CD4-positive, alpha-beta T cell treated with Interleukin-15 for 4 hours (primary cell): ENCODE measurements at places on chromosomes 2 and 18.

- peak; percentile 70 for DNase-seq
Observed at GRCh38 chr2:131154071-131154531, 49.0 kb downstream of the PLEKHB2 start.

GRCh38 chr18:35030277-35030989 lies 10.8 kb upstream of the MAPRE2 start:
- peak; percentile 35 for DNase-seq

GRCh38 chr2:142325870-142326269 lies 195.1 kb upstream of the LRP1B start:
- DNase-seq, result no peak

GRCh38 chr2:48292393-48292792 lies 237.6 kb upstream of the STON1 start:
- DNase-seq, result no peak

GRCh38 chr2:158312981-158313380 lies 143.6 kb downstream of the CCDC148 start:
- no peak for DNase-seq

GRCh38 chr2:235320326-235320725 lies 173.5 kb upstream of the AGAP1 start:
- DNase-seq, result no peak

GRCh38 chr2:187783446-187783845 lies 229.2 kb upstream of the TFPI start:
- no peak for DNase-seq

DNA sequence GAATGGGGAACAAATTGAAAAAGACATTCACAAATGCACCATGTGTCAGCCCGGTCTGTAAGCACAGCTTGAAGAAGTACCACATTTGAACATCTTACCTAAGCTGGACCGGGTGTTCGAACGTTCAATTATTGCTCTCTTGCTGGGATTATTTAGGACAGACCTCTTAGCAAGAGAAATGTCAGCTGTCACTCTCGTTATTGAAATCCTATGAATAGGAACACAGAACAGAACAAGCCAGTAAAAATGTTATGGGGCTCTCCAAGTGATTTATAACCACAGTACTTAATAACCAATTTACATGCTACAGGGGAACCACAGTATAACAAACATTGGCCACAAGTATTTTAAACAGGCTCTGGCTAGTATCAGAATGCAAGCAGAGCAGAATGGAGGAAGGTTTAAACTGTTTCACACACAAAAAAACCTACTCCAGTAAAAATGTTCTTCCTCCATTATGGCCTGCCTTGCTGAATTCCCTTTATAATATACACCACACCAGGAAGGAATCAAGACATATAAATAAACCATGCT lies 32.5 kb upstream of the ARL5A start:
- no peak for DNase-seq

- DNase-seq, result no peak
Observed at GRCh38 chr2:33130054-33130447, 183.3 kb downstream of the LTBP1 start.

DNA sequence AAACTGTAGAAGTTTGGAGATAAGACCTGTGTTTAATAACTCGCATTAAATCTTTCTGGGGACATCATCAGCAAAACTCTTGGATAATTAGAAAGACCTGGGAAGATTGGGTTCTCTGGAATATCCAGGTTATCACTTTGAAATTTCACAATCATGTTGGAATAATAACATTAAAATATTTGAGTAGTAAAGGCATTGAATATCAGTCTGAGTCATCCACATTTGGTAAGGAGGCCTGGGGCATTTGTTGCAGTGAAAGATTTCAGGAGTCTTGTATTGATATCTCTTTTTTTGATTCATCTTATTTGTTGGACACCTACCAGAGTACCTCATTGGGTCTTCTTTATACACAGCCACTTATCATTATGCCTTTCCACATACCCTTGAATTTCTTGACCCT lies 95.9 kb downstream of the EPB41L5 start:
- no peak for DNase-seq

- no peak for DNase-seq
Observed at GRCh38 chr2:7612969-7613368, 695.8 kb downstream of the RNF144A start.

GRCh38 chr18:4581966-4582365 lies 126.9 kb upstream of the DLGAP1 start:
- no peak for DNase-seq

DNA sequence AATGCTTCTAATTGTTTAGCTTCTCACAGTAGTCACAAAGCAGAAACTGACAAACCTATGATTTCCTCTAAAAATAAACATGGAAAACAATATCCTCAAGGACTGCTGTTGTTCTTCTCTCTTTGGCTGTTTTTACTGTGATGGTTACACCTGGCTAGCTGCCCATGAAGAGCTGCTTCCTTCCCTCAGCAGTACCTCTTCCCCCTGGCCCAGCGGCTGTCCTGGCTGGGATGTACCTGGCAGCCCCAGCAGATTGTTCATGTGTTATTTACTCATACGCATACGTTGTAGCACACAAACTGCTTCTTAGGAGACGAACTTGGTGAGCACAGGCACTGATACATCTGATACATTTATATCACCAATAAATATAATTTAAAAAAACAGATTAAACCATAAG lies 27.4 kb downstream of the NEMP2 start:
- DNase-seq, result no peak

GRCh38 chr2:128369108-128369555 lies 50.5 kb upstream of the HS6ST1 start:
- DNase-seq, result no peak

DNA sequence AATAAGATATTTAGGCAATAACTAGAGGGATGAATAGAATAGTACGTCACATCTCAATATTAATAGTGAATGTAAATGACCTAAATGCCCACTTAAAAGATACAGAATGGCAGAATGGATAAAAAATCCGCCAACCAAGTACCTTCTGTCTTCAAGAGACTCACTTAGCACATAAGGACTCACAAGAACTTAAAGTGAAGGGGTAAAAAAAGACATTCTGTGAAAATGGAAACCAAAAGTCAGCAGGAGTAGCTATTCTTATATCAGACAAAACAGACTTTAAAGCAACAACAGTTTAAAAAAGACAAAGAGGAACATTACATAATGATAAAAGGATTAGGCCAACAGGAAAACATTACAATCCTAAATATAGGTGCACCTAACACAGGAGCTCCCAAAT lies 56.7 kb upstream of the DSC1 start:
- no peak for DNase-seq

DNA sequence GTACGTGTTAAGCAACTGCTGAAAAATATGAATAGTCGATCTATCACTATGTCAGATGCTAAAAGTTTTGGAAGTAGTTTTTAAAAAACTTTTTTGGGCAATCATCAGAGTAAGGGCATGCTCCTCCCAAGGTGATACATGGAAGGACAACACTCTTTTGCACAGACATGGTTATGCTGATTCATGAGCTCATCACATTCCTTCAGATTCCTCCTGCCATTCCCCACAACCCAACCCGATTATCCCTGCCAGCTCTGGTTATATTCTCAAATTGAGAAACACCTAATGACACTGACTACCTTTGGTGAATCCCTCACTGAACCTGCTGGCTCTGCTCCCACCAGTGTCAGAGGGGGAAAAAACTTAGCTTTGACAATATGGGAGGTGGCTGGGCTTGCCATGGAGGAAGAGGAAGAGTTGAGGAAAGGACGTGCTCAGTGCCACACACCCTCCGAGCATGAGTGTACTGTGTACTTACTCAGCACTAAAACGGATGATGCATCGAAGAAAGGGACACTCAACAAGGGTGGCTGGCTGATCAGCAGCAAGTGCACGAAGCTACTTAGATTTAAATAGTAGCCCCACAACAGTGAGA lies 83.9 kb upstream of the RNU4ATAC start:
- DNase-seq, result no peak

- no peak for DNase-seq
Observed at GRCh38 chr2:37283207-37283606, 41.4 kb downstream of the PRKD3 start.

- no peak for DNase-seq
Observed at GRCh38 chr2:234974501-234975385, 22.9 kb downstream of the SH3BP4 start.

DNA sequence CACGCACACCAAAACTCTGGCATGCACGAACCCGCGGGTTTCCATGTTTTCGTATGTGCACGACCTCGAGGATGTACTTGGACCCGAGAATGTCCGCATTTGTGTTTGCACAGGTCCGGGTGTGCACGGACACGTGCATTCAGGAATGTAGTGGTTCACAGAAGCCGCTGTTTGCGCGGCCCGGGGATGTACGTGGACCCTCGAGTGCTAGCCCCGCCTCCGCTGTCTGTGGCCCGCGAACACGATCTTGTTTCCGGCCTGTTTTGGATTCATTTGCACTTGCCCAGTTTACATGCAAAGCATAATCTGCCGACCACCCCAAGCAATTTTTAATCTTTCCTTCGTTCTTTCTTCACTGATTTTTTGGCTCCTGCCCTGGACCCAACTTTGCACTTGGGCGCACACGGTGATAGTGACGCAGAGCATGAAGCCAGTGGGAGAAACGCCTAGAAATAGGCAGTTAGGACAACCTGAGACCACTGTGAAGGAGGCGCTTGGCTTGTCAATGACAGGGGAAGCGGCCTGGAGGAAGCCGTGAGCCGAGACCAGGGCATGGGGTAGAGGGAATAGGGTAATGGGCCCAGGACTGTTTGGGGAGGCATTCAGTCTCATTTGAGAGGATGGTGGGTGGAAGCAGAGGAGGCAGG lies 45.4 kb upstream of the PTMA start:
- no peak for DNase-seq

DNA sequence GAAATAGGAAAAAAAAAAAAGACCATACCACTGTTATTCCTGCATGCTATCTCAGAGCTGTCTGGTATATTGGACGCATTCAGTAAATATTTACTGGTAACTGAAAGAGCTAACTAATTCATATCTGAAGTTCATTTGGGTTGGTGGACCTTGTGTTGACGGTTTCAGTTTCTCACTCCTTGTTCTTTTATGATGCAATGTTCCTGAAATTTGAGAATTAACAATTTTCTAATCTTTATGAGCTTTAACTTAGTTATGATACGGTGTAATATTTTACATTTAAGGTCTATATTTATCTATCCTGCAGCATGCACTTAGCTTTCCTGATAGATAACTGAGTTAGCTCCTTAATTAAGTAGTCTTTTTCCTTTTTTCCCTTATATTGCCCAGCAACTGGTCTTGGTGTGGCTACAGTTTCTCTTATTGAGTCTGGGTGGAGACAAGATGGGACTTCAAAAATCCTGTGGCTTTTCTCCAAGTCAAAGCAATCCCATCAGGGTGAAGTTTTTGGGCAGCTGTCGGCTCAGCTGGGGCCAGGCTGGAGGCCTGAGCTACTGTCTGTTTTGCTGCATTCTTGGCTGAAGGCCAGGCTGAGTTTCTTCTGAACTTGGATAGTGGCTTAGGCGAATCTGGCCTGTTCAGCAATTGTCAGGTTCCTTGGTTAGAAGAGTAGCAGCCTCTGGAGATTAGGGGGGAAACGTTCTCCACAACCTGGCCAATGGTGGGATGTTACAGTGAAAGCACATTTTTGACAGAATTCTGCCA lies 78.4 kb upstream of the MEX3C start:
- no peak for DNase-seq

DNA sequence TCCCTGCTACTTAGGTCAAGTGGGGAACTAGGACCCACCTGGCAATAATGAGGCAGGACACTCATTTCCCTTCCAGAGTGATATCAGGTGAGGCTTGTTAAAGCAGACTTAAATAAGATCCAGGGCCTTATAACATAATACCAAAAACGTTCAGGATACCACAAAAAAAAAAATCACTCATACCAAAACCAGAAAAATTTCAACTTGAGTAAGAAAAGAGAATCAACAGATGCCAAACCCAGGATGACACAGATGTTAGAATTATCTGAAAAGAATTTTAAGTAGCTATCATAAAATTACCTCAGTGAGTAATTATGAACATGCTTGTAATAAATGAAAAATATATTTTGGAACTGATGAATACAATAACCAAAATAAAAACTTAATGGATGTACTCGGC lies 255.6 kb upstream of the OSR1 start:
- no peak for DNase-seq

GRCh38 chr2:6545336-6545735 lies 320.4 kb downstream of the CMPK2 start:
- DNase-seq, result no peak

GRCh38 chr18:644395-645004 lies 13.0 kb upstream of the TYMS start:
- DNase-seq, result no peak

GRCh38 chr2:37098416-37099118 lies 14.2 kb downstream of the GPATCH11 start:
- DNase-seq, result no peak

DNA sequence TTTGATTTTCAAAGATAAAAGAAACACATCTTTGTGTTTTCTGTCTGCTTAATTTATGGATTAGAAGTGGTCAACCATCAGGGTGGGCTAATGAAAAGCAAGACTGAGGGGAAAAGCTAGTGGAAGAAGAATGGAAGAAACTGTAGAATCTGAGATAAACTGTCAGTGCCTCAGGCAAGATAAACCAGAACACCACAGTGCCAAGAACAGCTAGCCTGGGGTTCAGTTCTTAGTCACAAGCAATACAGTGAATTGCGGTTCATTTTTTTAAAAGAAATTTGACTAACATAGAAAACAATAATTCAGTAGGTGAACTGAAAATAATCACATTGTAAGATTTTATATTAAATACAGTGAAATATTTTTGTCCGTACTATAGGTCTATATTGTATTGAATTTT lies 22.0 kb upstream of the LNPK start:
- DNase-seq, result no peak

GRCh38 chr2:24269265-24269664 lies 91.1 kb downstream of the ITSN2 start:
- no peak for DNase-seq

GRCh38 chr2:145572238-145572637 lies 1052.3 kb upstream of the ZEB2 start:
- no peak for DNase-seq

DNA sequence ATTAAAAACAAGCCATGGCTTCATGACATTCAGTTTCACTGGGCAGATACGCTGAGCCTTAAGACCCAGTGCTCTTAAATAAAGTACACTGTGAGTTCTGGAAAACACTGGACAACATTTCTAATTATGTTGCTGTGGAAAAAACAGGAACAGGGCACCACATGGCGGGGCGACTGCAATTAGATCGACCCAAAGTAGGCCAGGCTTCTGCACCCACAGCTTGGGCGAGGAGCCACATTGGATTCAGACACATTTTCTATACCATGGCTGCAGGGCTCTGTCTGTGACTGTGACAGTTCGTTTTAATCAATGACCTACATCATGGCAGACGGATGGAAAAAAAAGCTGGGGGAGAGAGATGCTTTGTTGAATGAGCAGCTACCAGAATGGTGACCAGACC lies 227.2 kb upstream of the HS6ST1 start:
- no peak for DNase-seq

- no peak for DNase-seq
Observed at GRCh38 chr2:37829202-37829601, 95.9 kb upstream of the RMDN2 start.

DNA sequence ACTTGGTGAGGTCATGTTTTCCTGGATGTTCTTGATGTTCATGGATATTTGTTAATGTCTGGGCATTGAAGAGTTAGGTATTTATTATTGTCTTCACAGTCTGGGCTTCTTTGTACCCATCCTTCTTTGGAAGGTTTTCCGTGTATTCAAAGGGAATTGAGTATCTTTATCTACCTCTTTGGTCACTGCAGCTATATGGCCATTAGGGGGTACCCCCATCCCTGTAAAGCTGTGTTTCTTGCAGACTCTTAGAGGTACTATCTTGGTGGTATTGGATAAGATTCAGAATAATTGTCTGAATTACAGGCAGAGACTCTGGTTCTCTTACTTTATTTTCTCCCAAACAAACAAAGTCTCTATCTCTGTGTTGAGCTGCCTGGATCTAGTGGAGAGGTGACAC lies 401.6 kb upstream of the FSIP2 start:
- no peak for DNase-seq
